Esophagus squamous epithelium (tissue), 5 donors: ENCODE measurements at places on chromosomes 1 and 21.

- DNase-seq, result no peak
Observed at GRCh38 chr1:113998361-113998760, 19.1 kb downstream of the OLFML3 start.

GRCh38 chr21:33949516-33950430 lies 34.2 kb upstream of the ATP5PO start:
- DNase-seq, result no peak

GRCh38 chr1:20662110-20662475 lies 924 bp upstream of the DDOST start:
- DNase-seq, result no peak

GRCh38 chr1:46485564-46486431 lies 3.8 kb upstream of the DMBX1 start:
- no peak for DNase-seq

DNA sequence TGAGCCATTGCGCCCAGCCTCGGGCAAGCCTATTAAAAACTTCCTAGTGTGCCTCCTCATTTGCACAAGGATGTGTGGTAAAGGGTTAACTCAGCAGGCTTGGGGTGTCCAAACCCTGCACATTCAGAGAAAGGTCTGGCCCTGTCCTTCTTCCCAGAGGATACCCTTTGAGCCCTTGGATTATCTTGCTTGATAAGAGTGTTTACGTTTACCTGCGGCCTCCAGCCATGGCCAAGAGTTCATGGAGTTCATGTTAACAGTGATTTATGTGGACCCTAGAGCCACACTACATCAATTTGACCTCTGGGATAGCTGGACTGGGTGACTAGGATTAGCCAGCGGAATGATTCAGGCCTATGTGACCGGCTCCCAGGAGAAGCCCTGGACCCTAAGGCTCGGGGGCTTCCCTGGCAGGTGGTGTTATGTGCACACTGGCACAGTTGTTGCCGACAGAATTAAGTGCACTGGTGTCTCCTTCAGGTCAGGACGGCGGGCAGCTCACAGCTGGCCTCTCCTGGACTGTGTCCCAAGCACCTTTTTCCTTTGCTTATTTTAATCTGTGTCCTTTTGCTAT lies 7.7 kb upstream of the TCP10L start:
- no peak for DNase-seq

GRCh38 chr1:151968058-151968457 lies 25.6 kb downstream of the S100A10 start:
- DNase-seq, result no peak

DNA sequence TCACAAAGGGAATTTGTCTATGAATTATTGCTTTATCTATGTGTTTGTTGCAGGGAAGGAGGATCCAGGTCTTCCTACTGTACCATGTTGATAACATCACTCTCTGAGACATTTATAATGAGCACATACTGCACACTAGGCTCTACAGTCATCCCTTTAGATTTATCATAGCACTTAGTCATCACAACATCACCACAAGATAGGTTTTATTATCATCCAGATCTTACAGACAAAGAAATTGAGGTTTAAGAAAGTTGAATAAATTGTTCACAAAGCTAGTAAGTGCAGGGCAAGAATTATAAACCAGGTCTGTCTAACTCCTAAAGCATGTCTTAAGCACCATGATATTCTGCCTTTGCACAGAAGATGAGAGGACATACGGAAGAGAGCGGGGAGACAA lies 121.1 kb upstream of the ST6GALNAC5 start:
- DNase-seq, result no peak

DNA sequence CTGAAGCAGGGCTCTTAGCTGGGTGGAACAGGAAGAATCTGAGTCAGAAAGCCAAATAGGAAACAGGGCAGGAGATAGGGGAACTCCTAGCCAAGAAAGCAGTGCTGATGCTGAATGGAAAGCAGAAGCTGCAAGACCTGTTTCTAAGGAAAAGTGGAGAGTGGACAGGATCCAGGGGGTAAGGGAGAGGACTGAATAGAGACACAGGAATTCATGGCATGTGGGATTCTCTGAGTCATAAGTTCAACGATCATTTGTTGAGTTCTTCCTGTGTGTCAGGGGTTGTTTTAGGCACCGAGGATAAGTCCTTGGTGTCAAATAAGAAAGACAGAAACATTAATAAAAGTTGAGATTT lies 153.8 kb upstream of the FGGY start:
- no peak for DNase-seq

DNA sequence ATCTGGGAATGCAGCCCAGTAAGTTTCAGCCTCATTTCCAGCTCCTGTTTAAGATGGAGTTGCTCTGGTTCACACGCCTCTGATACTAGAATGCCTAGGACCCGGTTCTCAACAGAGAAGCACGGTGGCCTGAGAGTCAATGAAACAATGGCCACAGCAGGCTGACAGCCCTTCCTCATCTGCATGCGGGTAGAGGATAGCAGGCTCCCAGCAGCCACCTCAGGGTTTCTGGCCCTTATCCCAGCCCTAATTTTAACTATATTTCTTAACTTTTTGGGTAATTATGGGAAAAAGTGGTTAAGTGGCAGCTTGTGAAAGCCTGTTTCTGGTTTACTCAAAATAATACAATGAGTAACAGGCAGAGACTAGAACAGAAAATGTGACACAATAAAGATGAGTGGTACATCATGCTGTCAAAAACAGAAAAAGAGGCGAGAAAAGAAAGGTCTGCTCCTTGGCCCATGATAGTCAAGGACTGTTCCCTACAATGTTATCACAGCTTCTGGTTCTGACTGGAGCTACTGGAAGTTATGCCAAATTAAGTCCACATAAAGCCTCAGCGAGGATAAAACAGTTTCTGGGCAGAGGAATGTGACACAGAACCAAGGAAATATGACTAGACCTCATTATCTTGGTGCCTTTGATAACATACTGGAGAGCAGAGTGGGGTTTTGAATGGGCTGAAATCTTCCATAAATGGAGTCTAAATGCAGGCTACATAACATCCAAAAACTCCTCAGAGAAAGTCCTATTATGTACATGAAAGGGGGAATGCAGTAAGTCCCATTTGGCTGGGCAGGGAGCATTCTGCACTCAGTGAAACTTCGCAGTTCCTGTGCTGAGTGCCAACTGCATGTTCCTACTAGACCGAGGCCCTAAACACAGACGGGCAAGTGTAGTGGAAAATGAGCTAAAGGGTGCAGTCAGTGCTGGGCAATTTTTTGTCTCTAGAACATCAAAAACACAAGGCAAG lies 92.1 kb downstream of the NIBAN1 start:
- no peak for DNase-seq

GRCh38 chr1:4564051-4564450 lies 90.4 kb upstream of the AJAP1 start:
- DNase-seq, result no peak

GRCh38 chr1:181163662-181164061 lies 75.2 kb downstream of the IER5 start:
- no peak for DNase-seq

GRCh38 chr1:94621395-94621794 lies 79.8 kb upstream of the F3 start:
- no peak for DNase-seq

GRCh38 chr1:2121101-2121691 lies 71.0 kb downstream of the PRKCZ start:
- DNase-seq, result no peak

DNA sequence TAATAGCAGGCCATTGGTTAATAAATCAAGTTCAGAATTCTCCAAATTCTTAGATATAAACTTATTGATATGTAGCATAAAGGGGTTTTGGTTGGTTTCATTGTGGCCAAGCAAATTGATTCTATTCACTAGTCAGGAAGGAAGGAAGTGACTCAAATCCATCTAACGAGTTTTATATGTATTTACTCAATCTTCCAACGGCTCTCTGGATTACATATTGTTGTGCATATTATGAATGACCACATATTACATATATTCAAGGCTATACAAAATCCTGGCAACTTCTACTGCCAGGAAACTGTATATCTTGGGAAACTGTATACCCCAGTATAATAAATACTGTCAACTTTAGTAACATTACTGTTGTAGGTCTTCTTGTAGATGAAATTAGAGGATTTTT lies 20.1 kb upstream of the PDE4B start:
- no peak for DNase-seq

GRCh38 chr1:33470495-33471012 lies 1.9 kb upstream of the ZSCAN20 start:
- peak; percentile 17 for DNase-seq

GRCh38 chr1:55040933-55041494 lies 1.7 kb downstream of the PCSK9 start:
- no peak for DNase-seq

GRCh38 chr1:8551057-8551456 lies 233.1 kb downstream of the SLC45A1 start:
- DNase-seq, result no peak

- no peak for DNase-seq
Observed at GRCh38 chr1:64923294-64923718, 43.0 kb downstream of the JAK1 start.

- no peak for DNase-seq
Observed at GRCh38 chr1:116360429-116361173, 12.4 kb upstream of the ATP1A1 start.

GRCh38 chr1:45804669-45804969 lies 1.2 kb downstream of the MAST2 start:
- no peak for DNase-seq

GRCh38 chr1:209038316-209038715 lies 545.2 kb upstream of the CAMK1G start:
- DNase-seq, result no peak

- no peak for DNase-seq
Observed at GRCh38 chr1:87451229-87451920, 122.7 kb downstream of the LMO4 start.

GRCh38 chr1:81113688-81114087 lies 687.0 kb upstream of the ADGRL2 start:
- DNase-seq, result no peak

- DNase-seq, result no peak
Observed at GRCh38 chr1:228723287-228723686, 12.0 kb upstream of the RHOU start.

- no peak for DNase-seq
Observed at GRCh38 chr1:17773591-17774326, 18.6 kb downstream of the ACTL8 start.

DNA sequence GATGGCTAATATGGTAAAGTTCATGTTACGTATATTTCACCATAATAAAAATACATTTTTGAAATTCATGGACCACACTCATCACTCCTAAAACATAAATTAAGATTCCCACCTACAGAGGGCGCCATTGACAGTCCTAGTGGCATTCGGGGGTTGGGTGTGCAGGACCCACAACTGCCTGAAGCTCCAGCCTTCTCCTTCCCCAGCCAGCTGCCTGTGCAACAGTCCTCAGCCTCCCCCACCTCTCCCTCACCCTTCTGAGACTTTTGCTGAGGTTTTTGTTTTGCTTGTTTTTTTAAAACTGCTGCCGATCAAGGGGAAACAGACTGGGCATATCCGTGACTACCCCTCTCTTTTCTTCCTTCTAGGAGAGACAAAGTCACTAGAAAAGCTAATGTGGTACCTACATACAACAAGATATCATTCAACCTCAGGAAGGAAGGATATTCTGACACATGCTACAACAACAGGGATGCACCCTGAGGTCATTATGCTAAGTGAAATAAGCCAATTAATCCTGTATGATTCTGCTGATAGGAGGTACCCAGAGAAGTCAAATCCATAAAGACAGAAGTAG lies 9.2 kb upstream of the EVA1C start:
- DNase-seq, result no peak

- no peak for DNase-seq
Observed at GRCh38 chr1:151213560-151213959, 15.2 kb downstream of the PIP5K1A start.

DNA sequence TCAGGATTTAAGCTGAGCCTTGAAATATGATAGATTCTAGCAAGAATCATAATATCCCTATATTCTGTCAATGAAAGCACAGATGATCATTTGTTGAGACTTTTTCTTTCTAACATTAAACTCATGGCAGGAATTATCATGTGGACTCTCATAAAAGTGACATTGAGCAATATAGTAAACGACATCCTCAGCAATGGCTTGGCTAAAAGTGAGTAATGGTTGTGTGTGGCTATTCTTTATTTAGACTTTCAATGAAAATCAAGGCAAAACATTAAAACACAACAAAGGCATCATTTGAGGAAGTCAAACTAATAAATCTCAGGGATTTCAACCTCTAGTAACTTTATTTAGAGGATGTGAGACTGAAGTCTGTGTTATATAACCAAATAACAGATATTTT lies 257.8 kb upstream of the ADGRL4 start:
- no peak for DNase-seq

GRCh38 chr1:110390692-110391245 lies at the start of gene SLC16A4:
Gene SLC16A4, minus strand, starts transcription at chr1:110391026. Its CDS starts 1,703 bp downstream, at chr1:110389323.
- DNase-seq, result no peak

DNA sequence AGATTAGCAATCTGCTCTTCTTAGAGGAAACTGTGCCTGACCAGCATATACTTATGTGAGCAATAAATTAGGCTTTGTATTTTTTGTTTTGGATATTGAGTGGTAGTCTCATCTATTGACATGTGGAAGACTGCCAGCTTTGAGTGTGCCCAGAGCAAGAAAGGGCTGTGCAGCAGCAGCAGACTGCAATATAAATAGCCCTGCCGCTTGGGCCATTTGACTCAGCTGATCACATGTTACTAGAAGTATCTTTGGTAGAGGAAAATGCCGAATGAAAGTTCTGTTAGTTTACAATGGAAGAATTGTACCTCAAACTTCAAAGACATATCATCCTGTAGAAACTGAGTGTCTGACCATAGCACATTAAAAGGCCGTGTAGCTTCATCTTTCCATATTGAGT lies 9.1 kb upstream of the PSMB2 start:
- no peak for DNase-seq

DNA sequence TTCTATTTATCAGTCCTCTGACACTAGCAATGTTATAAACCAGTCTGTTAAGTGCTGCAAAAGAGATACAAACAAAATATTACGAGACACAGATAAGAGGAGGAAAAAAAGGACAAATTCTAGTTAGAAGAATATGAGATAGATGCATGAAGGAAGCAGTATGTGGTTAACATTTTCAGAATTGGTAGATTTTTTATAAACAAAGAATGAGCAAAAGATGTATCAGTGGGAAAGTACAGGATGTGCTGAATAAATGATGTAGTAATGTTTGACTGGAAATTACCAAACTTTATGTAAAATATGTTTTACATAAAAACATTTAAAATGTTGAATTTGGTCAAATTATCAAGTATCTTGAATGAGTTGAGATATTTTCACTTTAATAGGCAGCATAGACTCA lies 574.2 kb downstream of the NUF2 start:
- DNase-seq, result no peak

- no peak for DNase-seq
Observed at GRCh38 chr1:203754455-203754864, 10.5 kb upstream of the LAX1 start.

DNA sequence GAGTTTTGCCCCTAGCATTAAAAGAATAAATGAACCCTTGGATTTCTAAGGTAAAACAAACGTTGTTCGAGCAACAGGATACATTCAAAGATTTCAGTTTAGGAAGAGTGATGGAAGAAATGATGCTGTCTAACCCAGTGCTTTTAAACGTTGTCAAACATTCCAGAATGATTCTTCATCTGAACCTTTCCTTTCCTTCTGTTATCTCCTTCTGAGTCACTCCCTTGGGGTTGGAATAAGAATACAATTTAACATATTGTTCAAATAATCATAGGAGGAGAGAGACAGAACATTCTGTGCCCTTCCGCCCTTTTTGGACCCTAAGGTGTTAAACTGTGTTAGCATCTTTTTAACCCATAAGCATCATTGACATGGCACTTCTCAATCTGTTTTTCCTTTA lies 61.1 kb upstream of the RCOR3 start:
- DNase-seq, result no peak
